SK-MEL-5 (cell line): ENCODE measurements at places on chromosomes 6 and 20.
A peak's percentile ranks its signal among the peaks of the same experiment; 100 is the strongest.

DNA sequence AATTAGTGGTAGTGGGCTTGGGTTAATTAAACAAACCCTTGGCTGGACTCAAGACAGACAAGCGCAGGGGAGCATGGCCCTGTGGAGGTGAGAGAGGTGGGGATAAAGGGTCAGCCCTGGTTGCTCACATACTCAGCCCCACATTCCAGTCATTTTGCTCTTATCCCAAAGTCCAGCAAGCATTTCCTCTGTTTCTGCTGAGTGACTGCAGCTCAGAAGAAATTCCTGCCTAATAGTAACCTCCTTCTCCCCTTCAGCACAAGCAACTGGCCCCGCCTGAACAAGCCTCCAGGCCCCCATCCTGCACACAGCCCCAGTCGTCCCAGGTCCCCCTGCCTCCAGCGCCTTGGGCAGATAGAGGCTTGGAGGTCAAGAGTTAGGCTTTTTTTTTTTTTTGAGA is 3.6 kb upstream of the TFEB start:
- no peak for DNase-seq

DNA sequence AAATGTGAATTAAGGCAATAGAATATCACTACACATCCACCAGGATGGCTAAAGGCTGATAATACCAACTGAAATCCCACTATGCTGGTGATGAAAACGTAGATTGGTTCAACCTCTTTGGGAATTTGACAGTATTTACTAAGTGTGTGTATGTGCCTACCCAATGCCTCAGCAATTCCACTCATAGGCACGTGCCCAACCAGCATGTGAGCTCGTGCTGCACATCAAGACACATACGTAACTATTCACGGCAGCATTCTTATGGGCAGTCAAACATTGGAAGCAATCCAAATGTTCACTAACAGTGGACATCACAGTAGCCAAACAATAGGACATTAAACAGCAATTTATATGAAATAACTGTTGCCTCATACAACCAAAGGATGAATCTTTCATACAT is 15.7 kb upstream of the AFDN start:
- peak; percentile 44 for DNase-seq

DNA sequence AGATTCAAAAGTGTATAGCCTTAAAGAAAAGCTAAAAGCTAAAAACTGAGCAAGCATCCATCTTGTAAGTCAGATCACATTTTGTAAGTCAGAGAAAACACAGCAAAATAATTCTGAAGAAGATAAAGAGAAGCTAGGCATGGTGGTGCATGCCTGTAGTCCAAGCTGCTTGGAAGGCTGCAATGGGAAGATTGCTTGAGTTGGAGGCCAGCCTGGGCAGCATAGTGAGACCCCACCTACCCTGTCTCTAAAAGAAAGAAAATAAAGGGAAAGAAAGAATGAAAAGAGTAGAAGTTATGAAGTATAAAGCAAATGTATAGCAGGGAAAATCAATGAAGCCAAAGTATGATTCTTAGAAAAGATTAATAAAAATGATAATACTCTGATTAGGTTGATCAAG is 20.5 kb upstream of the PKIG start:
- no peak for DNase-seq

- DNase-seq: no peak
These were observed 183.5 kb upstream of the CST7 start for GRCh38 chr20:24765316-24766142.

- DNase-seq: no peak
These were observed 85.9 kb downstream of the TRMT6 start for GRCh38 chr20:5864428-5864827.

GRCh38 chr6:158552055-158552795 is 7.7 kb upstream of the TMEM181 start:
- no peak for DNase-seq

DNA sequence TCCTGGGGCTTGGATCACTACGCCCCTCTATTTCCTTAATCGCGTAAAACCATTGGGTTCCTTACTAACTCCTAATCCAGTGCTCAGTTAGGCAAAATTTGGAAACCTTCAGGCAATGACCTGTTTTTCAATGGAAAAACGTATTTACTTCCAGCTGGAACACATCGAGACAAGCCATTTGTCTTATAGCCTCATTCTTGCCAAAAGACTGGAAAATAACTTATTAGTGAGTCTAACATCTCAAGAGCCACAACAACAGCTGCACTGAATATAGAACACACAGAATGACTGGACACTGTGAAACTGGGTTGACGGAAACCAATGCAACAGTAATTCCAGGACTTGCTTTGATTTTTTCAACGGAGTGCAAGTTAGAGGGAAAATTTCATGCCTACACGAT is 125.2 kb upstream of the MAP3K7 start:
- DNase-seq: no peak
